8988T (cell line): ENCODE measurements at places on chromosomes 13 and 19.

DNA sequence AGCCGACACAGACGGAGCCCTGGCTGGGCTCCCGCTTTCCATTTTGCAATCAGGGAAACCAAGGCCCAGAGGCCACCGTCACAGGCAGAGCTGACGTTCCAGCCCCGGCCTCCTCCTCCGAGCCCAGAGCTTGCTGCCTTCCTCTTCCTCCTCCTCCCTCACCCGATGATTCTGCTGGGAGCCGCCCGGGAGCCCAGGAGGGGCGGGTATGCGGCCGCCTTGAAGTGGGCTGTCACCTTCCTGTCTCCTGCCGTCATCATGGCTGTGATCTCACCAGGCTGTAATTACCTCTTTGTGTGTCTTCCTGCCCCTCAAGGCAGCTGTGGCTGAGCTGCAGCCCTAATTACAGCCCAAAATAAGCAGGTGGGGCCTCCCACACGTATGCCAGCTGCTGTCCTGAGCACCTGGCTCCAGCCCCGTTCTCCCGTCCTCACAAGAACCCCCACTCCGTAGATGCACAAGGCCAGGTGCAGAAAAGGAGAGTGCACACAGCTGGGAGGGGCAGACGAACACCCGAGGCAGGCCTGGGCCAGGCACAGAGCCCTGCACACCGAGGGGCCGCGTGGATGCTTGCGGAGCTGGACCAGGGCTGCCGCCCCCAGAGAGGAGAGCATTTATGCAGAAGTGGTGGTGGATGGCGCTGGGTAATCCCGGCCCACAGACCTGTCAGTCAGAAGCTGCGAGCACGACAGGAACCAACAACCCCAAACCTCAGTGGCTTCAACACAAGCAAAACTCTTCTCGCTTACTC, 4.0 kb downstream of the TPGS1 start:
- peak; percentile 55 for DNase-seq

GRCh38 chr19:33390101-33390907, 16.8 kb downstream of the CEBPG start:
- no peak for DNase-seq

GRCh38 chr13:109476001-109476400, 310.4 kb downstream of the IRS2 start:
- DNase-seq = no peak

GRCh38 chr13:23146811-23147625, 33.8 kb upstream of the SGCG start:
- no peak for DNase-seq

DNA sequence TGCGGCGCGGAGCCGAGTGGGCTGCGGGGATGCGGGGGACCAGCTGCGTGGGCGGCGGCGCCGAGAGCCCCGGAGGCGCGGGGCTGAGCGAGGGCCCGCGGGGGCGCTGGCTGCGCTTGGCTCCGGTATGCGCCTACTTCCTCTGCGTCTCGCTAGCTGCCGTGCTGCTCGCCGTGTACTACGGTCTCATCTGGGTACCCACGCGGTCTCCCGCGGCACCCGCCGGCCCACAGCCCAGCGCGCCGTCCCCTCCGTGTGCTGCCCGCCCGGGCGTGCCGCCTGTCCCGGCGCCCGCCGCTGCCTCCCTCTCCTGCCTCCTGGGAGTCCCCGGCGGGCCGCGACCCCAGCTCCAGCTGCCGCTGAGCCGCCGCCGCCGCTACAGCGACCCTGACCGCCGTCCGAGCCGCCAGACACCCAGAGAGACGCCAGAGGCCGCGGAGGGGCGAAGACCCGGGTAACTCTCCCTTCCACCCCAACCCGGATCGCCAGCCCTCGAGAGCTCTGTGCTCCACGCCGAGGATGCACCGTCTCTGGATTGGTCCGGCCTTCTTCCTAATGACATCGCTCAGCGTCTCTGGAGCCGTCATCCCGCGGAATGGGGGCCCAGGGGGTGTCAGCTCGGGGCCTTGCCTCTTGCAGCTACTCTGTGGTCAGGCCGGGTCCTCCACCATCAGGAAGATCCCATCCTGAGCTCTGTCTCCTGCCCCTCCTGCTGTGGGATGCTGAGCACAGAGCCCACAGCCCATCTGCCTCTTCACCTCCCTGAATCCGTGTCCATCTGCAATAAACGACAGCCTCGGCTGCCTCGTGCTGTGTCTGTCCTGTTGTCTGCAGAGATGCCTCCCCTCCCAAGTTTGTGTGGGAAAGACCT, 441 bp downstream of the INAFM1 start:
- DNase-seq = no peak

- DNase-seq = peak; percentile 52
Measured at GRCh38 chr19:17391371-17392151, 2.4 kb downstream of the CCDC194 start.

DNA sequence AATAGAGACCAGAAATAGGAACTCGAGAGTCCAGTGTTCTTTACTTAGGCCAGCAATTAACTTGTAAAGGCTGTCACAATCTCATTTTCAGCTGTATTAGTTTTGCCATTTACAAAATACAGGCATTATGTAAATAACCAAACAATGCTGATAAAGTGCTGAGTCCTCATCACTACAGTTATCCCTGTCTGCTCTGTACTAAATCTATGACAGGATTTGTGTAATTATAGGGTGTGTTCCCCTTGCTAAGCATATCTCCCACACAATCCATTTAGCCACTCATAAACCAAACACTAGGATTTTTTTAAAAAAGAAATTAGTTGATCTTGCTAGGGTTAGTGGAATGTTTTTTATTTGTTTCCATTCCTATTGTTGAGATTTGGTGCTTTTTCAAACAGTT, 23.2 kb downstream of the PDX1 start:
- DNase-seq = no peak

GRCh38 chr13:76160961-76161925, 525.1 kb downstream of the LMO7 start:
- DNase-seq = no peak

- DNase-seq = no peak
Measured at GRCh38 chr19:56350416-56351045, 35.9 kb upstream of the ZSCAN5A start.

GRCh38 chr19:12567951-12568350, 16.7 kb upstream of the ZNF564 start:
- no peak for DNase-seq

- peak; percentile 84 for DNase-seq
Measured at GRCh38 chr19:41934849-41935374, 6.7 kb upstream of the ERFL start.

DNA sequence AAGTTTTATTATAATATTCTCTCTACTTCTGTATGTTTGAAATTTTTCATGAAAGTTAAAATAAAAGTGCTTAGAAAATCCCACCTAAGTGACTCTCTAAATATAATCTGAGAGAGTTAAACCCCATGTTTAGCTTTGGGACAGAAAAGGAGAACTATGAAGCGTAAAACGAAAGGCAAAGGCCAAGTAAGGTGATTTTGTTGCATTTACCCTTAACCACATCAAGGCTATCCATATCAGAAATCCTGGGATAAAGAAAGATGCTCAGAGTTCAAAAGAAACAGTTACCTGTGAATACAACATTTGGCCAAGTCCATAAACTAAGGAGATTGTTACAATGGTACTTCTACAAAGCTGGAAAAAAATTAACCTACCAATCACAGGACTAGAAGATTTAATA, 31.3 kb downstream of the UBL3 start:
- DNase-seq = no peak

GRCh38 chr19:42284066-42284501, 15.0 kb downstream of the CIC start:
- DNase-seq = peak; percentile 90

DNA sequence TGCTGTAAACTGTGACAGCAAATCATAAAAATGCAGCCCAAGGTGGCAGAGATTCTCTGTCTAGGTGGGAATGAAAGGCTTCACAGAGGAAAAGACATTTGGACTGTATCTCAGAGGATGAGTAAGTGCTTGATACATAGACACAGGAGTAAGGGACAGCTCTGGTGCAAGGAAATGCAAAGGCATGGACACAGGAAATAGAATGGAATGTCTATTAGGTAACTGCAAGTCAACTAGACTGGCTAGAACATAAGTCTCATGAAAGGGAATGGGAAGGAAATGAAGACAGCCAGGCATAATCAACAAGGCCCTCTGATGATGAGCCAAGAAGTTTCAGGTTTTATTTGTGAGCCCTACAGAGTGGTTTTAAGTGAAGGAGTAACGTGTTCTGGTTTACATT, 321.7 kb downstream of the SUCLA2 start:
- DNase-seq = no peak

- DNase-seq = no peak
Measured at GRCh38 chr19:5743630-5744029, 23.2 kb downstream of the CATSPERD start.

DNA sequence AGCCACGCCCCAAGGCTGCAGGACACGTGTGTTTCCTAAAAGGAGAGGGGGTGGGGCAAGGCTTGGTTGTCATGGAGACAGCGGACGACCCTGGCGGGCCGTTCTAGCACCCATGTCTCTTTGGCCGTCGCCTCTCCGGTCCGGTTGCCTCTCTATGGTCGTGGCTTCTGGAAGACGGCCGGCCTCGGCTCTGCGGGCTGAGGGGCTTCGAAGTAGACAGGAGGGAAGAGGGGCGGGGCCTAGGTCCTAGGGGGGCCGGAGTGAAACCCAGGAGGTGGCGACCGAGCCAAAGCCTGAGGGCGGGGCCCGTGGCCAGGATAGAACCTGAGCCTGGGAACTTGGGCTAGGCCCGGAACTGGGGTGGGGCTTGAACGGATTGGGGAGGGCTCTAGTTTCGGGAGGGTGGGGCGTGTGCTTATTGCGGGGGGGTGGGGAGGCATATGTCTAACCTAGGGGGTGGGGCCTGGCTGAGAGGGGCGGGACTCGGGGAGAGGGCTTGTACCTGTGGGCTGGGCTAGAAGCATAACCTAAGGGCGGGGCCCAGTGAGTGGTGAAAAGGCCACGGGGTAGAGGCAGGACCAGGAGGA, 750 bp upstream of the SLC27A1 start:
- peak; percentile 58 for DNase-seq

- no peak for DNase-seq
Measured at GRCh38 chr19:12085074-12085818, 20.7 kb downstream of the ZNF844 start.

- DNase-seq = no peak
Measured at GRCh38 chr19:49665036-49665350, 664 bp downstream of the IRF3 start.

DNA sequence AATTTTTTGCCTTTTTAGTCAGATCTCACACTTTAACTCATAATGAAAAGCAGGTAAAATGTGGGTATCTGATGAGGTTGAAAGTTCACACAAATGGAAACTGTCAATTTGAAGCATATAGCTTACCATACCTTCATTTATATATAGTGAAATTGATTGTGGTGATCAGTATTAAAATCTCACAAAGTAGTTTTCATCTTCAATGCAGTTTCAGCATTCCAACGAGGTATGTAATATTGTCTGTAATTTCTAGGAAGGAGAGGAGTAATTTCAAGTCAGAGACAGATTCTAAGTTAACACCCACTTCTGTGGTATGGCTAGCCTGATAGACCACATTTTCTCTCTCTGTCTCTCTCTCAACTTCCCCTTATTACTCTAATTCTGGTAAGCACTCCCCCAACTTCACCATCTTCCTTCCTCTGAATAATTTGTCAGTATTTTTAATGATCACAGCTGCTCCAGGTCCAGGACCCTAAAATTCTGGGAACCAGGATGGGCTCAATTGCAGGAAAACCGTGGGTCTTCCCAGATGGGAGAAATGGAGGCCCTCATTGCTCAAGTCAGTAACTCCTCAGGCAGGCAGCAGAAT, 455.7 kb downstream of the FGF9 start:
- no peak for DNase-seq

DNA sequence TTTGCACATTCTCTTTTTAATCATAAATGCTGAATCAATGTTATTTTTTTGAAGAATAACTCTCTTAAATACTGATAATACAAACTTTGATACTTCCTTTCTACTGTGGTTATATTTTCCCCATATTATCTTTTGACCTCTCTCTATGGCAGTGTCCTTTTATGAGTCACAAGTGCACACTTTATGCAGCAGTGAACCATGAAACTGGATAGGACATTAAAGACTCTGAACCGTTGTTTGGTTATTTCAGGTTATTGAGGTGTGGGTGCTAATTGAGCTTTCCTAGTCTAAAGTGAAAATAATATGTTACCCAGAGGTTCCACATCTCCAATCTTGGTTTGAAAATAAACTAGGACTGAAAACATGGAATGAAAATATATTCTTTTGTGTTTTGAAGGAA, 71.4 kb downstream of the DGKH start:
- no peak for DNase-seq

- DNase-seq = no peak
Measured at GRCh38 chr13:98998831-98999638, 21.2 kb upstream of the DOCK9 start.

DNA sequence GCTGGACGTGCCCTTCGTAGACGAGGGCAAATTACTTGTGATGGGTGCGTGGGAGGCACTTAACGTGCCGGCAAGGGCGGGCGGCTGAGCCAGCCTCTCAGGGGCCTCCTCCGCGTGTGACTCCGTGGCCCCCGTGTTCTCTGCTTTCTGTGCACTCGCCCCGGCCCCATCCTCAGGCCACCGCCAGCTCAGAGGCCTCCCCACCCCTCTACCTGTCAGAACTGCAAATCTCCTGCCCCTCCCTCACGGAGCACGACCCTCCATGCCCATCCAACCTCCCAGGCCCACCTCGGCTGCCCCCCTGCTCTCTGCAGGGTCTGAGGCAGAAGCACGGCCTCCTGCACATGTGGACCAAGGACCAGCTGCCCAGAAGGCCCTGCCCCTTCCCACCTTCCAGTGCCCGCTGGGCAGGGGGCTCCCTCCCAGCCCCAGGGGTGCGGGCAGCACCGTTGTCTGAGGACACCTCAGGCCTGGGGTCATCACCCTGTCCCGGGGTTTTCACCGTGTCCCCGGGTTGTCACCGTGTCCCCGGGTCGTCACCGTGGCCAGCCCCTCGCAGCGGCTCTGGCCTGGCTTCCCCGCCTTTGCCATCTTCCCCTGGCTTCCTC, 44.5 kb downstream of the TMEM255B start:
- DNase-seq = no peak

DNA sequence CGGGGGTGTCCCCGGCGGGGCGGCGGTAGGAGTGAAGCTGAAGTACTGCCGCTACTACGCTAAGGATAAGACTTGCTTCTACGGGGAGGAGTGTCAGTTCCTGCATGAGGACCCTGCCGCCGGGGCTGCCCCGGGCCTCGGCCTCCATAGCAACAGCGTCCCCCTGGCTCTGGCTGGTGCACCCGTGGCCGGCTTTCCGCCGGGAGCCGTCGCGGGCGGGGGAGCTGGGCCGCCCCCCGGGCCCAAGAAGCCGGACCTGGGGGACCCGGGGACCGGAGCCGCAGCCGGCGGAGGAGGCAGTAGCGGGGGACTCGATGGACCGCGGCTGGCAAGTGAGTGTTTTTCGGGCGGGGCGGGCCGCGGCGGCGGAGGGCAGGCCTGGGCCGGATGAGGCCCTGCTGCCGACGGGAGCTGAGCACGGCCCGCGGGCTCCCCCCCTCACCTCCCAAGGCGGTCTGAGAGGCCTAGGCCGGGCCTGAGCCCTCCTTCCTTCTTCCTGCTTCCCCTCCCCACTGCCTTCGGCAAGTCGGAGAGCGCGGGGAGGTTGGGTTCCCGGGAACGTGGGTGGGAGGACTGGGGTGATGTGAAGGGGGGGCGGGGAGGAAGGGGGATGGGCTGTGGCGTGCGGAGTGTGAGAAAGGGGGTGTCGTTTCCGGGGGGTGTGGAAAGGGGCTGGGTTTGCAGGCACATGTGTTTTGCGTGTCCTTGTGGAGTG, 568 bp downstream of the PAN3 start:
- DNase-seq = peak; percentile 49

GRCh38 chr13:77714119-77714755, 16.8 kb downstream of the SLAIN1 start:
- no peak for DNase-seq

- DNase-seq = no peak
Measured at GRCh38 chr19:23541991-23542390, 145.0 kb downstream of the ZNF675 start.
